ENCODE measurements at places on chromosomes 7 and 10.
A peak's percentile ranks its signal among the peaks of the same experiment; 100 is the strongest.

DNA sequence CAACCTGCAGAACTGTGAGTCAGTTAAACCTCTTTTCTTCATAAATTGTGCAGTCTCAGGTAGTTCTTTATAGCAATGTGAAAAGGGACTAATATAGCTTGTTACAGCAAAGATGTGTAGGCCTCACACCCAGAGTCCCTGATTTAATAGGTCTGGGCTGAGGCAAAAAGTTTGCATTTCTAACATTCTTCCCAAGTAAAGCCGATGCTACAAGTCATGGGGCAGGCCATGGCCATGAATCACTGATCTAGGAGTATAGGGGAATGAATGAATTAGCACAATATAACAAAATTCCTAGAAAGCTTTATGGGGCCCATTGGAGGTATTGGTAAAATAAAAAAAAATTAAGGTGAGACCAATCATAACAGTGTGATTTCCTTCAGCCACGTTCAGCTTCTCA lies 11.5 kb upstream of the AASS start:
- DNase-seq = no peak

DNA sequence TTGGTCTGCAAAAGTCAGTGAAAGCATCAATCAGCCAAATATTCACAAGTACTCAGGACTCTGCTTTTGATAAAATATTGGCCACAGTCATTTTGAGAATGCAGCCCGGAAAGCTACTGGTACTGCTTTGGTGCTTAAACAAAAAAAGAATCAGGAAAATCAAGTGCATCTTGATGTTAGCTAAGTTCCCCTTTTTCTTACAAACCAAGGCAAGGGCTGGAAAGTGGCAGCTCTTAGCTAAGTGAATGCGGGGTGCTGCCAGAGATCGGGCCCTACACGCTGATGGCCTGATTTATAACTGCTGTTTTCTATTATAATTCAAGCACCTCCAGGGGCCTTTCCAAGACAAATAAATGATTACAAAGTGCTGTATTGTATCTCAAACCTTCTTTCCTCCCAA lies 136.8 kb upstream of the MGMT start:
- DNase-seq = no peak

- DNase-seq = no peak
Measured at GRCh38 chr7:111053035-111053434, 37.9 kb upstream of the LRRN3 start.

- no peak for DNase-seq
Measured at GRCh38 chr7:16598015-16598414, 47.5 kb downstream of the ANKMY2 start.

- no peak for DNase-seq
Measured at GRCh38 chr10:13769946-13770345, 183.2 kb downstream of the PRPF18 start.

DNA sequence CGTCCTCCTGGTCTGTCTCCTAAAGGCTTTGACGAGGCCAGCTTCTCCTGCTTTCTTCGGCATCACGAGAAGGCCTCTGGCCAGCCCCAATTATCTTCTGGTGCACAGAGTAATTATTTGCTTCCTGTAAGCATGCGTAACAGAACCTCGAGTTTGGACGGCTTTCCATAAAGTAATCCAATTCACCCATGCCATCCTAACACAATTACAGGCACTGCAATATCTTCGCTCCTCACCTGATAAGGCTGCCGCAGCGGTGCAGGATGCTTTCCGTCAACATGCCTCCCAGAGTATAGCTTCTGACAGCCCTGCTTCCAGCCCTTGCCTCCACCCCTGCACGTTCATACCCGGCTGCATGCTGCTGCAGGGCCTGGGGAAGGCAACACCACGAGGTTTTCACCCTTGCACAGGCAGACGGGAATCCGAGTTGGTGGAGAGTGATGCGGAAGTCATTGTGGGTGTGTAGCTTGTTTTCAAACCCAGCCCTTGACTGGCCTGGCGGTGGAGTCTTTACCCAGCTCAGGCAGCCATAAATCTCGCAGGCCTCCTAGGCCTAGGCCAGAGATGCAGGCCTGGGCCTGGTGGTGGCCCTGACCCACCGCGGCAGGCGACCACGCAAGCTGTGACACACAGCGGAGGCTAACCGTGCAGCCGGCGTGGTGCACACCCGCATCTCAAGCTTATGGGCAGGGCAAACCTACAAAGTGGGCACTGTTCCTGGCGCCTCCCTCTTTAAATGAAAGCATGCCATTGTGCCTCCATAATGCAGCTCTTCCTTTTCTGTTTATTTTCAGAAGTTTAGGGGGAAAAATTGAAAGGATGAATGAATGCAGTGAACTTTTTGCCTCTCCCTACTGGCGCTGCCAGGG lies 12.7 kb downstream of the EBF3 start:
- no peak for DNase-seq

GRCh38 chr10:128894641-128895040 lies 572.4 kb upstream of the MGMT start:
- peak; percentile 25 for DNase-seq

DNA sequence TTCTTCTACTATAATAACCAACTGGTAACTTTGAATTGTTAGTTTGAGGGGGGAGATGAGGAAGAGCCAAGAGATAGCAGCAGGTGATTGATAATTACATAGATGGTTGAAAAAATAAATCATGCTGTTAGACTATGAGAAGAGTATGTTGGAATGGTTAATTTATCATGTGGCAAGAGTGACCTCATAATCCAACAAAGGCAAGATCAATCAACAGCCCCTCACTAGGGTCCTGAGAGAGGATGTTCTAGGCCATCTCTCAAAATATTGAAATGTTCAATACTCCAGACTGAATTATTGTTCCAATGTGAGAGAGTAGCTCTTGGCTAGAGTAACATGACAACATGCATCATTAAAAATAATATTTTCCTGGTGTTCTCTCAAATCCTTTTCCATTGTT lies 67.9 kb downstream of the ADD3 start:
- no peak for DNase-seq

DNA sequence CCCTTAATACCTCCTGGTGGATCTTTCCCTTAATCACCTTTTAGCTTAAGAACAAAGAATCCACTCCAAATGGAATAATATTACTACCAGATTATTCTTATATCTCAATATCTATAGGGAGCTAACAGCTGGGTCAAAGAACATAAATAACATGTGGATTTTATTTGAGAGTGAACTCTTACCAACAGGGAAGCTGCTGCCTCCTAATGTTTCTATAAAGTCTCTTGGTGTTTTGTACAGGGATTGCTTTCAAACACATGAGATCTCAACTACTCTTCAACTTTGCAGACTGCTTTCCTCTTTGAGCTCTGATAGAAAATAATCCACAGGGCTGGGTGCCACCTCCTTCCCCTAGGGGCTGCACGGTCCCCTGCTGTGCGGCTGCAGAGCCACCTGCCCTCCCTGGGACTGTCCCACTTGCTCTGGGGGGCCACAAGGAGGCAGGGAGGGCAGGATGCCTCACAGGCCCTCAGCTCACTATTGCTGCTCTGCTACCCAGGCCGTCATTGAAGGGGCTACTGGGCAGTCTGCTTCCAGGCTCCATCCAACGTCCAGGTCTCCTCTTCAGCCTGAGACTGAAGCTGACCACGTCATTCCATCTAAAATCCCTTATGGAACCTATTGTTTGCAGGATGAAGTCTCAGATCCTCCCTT lies 191.2 kb downstream of the CXCL12 start:
- peak; percentile 52 for DNase-seq

GRCh38 chr7:2622869-2623697 lies 8.7 kb upstream of the TTYH3 start:
- DNase-seq = no peak

GRCh38 chr10:78656417-78657162 lies 412.2 kb upstream of the ZMIZ1 start:
- peak; percentile 79 for DNase-seq

DNA sequence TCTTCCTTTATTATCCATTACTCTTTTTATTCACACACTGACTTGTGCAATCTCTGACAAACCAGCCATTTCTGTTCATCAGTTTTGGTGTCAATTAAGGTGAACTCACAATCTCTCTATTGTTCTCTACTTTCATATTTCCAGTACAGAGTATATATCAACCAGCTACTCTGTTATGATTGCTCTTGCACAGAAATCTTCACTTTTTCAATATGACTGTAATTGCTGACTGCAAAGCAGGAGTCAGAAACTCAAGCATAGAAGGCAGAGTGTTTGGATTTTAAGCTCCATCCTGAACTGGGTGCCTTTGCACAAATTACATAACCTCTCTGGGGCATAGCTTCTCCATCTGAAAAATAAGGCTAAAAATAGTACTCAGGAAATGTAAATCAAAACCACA lies 1042.0 kb downstream of the GRM8 start:
- DNase-seq = no peak

- no peak for DNase-seq
Measured at GRCh38 chr10:63236113-63236935, 103.2 kb downstream of the NRBF2 start.

GRCh38 chr10:34031400-34031799 lies 696.9 kb upstream of the NRP1 start:
- DNase-seq = no peak

DNA sequence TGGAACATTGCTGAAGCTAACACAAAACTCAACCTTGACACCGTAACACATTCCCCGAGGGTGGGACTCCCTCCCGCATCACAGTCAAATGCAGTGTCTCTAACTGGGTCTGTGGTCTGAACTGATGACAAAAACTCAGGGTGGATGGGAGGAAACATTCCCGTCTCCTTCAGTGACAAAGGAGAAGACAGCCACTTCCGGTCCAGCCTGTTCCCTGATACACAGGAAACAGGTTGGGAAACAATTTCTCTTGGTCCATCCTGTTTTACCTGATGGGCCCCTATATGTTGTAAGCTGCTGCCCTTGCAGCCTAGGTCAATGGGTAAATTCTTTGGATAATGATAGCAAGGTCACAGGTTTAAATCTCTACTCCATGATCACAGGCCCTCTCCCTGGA lies 20.4 kb downstream of the SLC13A4 start:
- DNase-seq = no peak

- no peak for DNase-seq
Measured at GRCh38 chr7:138880881-138881578, 83.0 kb upstream of the ATP6V0A4 start.

GRCh38 chr10:71812016-71812912 lies 38.8 kb downstream of the PSAP start:
- DNase-seq = no peak

DNA sequence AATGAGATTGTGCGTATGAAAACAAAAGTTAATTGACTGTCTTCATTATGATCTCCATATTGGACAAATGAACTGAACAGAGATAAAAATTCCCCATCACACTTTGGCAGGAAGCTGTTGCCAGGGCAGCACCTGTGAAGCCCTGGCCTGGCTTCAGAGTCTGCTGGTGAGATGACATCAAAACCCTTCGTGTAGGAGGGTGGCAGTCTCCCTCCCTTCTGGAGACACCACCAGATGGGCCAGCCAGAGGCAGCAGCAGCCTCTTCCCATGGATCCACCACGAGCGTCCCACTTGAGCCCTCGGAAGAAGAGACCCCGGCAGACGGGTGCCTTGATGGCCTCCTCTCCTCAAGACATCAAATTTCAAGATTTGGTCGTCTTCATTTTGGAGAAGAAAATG lies at the start of gene DNTT:
Gene DNTT (plus strand): TSS at position 205 of the 400 bp plus-strand sequence. CDS start 64 bp downstream, at position 269.
- no peak for DNase-seq

DNA sequence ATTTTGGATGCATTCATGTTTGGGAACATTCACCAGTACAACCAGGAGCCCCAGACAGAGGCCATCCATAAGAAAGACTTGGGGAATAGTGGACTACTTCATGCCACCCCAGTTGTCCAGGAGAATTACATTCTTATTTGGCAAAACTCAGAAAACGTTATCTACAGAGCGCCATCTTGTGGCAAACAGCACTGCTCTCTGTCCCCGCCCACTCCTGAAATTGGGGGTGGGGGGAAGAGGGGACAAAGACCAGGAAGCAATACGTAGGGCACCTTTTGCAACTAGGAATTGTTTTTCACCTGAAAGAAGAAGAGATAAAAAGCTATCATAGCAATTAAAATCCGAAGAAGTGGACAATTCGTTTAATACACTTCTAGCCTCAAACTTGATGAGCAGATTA lies 134.6 kb upstream of the MGMT start:
- DNase-seq = no peak

DNA sequence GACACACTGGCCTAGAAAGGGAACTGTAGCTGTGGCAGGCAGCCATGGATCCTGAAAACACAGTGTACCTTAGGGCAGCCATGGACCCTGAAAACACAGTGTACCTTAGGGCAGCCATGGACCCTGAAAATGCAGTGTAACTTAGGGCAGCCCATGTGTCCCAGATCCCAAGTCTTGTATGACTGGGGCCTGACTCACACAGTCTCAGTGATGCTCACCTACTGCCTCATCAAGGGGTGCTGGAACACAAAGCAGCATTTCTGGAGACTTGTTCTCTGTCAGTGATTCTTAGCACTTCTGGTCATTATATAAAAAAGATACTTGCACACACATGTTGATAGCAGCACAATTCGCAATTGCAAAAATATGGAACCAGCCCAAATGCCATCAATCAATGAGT lies 70.2 kb upstream of the LAMB4 start:
- DNase-seq = no peak

GRCh38 chr10:96625173-96625572 lies 38.4 kb upstream of the TM9SF3 start:
- no peak for DNase-seq
